ENCODE measurements at places on chromosomes 11 and 22.

DNA sequence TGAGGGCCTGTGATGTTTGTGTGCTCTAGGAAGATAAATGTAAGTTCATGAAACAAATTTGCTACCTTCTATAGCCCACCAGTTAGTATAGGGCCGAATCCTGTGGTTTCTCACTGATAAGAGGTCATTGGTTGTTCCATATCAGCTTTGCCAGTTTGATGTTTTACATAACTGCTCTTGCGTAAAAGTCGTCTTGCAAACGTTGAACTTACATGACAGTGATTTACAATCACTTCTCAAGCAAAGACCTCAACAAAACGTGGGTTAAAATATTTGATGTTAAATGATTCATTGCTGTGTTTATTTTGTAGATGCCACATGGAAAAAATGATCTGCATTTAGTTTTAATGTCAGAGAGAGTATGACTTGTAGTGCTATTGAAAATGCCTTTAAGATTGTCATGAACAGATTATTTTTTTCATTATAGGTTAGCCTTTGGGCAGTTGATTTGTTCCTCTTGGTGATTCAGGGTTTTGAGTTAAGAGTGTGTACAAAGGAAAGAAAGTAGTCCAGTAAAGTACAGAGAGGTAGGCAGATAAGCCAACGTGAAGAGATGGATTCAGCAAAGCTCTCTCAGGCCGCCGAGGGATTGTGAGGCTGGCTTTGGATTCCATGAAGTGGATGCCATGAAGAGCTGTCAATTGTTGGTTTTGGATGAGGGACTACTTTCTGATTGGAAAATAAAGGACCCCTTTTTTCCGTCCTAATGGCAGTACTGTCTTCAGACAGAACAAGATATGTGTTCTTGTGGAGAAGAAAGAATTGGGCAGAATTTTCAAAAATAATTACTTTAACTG is 2.6 kb downstream of the EWSR1 start:
- DNase-seq, result peak; percentile 46

DNA sequence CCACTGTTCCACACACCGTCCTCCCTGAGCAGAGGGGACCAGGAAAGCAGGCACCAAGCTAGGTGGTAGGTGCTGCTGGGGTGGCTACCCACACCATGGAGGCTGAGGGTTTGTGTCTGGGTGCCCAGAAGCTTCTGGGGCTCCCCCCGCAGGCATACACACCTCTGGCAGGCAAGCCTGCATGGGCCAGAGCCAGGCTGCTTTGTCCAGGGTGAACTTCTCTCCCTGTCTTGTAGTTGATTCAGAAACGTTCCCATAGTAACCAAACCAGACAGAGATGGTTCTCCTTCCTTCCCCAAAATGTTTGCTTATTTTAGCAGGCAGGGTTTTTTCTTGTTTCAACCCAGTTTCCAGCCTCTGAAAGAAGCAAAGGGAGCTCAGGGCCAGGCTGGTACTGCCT is 40.9 kb upstream of the SUSD2 start:
- DNase-seq, result no peak

DNA sequence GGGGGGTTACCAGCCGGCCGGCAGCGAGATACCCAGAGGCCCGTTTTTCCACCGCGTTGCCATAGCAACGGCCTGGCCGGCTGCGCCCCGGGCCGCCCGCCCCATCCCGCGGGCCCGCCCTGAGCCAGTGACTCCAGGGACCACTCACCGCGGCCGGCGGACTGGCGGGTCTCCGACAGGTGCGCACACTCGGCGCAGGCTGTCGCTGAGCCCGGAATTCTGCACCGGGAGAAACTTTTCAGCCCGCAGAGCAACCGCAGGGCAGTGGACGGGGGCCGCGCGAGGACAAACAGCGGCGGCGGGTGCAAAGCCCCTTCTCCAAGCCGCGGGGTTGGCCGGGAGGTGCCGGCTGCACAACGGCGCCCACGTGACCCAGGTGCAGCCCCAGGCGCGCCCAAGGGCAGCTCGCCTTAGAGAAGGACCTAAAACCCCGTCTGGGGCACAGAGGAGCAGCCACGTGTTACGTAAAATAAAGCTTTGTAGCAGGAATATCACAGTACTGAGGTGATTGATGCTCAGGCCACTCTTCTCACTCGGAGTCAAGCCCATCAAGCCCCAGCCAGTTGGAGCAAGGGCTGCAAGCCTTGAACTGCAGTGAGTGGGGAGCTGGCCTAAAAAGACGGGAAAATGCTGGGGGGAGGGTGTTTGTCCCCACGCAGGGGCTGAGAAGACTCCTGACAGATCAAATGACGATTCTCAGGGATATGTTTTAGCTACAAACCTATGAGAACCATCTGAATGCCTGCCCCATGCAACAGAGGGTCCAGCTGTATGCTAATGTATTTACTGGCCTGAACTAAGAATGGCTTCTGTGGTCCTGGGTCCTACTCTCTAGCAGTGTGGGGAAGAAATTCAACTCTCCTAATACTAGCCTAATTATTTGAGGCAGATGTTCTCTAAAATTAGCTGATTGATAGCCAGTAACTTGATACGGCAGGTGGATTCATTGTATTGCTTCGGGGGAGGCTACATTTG is at the start of gene STK33:
Gene STK33 (minus strand): TSS at position 294 of the 975 bp plus-strand sequence. CDS start 119,323 bp downstream, outside the sequence.
- peak; percentile 66 for DNase-seq

GRCh38 chr11:56706486-56706885 is 7.6 kb downstream of the OR9G1 start:
- no peak for DNase-seq

- DNase-seq, result no peak
Observed at GRCh38 chr22:27695925-27696324, 105.6 kb downstream of the MN1 start.

- no peak for DNase-seq
Observed at GRCh38 chr11:119763071-119763728, 34.2 kb upstream of the NECTIN1 start.

- peak; percentile 20 for DNase-seq
Observed at GRCh38 chr11:114075891-114076441, 16.5 kb downstream of the ZBTB16 start.

Measured in kidney glomerular epithelial cell (primary cell).